Kidney capillary endothelial cell (primary cell): ENCODE measurements at places on chromosomes 5 and 9.

DNA sequence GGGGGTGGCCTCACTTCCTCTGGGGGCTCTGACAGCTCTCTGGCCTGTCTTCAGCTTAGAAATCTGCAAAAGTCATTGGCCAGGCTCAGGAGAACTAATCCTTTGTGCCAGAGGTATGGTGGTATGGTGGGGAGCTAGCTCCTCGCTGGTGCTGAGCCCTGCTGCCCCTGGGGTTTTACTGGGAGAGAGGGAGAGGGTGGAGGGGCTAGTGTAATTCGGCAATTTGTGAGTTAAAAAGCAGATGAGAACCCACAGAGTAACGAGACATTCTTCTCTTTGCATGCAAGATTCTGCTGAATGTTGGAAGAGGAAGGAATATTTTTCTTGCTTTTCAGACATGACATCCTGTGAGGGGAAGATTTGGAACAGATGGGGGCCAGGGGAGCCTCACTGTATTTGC lies 65.5 kb upstream of the SPRY4 start:
- no peak for DNase-seq

GRCh38 chr5:151463137-151464029 lies 16.0 kb downstream of the SLC36A1 start:
- no peak for DNase-seq

- DNase-seq = no peak
These were observed 84.2 kb downstream of the SGCD start for GRCh38 chr5:156411185-156411613.

DNA sequence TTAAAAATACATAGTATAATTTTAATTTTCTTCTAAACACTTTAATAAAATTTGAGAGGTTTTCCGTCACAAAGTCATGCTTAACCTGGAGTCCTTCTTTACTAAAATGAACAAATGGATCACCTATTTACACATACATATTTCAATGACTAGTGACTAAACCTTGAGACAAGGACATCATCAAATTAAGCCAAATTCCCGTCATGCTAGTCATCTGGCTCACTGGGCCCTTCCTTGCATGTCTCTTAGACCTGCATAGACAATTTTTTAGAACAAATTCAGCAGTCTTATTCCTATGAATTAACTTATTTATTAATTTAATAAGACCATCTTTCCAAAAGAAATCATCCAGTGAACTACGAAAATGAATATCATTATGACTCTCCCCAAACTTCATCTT lies 26.6 kb downstream of the ERAP2 start:
- no peak for DNase-seq

- no peak for DNase-seq
These were observed 458.4 kb upstream of the C9orf72 start for GRCh38 chr9:28031521-28032267.

- DNase-seq = no peak
These were observed 18.4 kb downstream of the PTGS1 start for GRCh38 chr9:122389195-122389594.

GRCh38 chr9:96619491-96620180 lies at the start of gene CDC14B:
Gene CDC14B (minus strand): TSS chr9:96619843. CDS start chr9:96619378, 465 bp downstream.
- peak; percentile 62 for DNase-seq

- no peak for DNase-seq
These were observed 911 bp upstream of the PIK3R1 start for GRCh38 chr5:68214482-68215207.

- no peak for DNase-seq
These were observed 2.5 kb downstream of the SREK1IP1 start for GRCh38 chr5:64765804-64766504.

GRCh38 chr5:18213666-18214065 lies 579.4 kb downstream of the TAF11L14 start:
- no peak for DNase-seq

DNA sequence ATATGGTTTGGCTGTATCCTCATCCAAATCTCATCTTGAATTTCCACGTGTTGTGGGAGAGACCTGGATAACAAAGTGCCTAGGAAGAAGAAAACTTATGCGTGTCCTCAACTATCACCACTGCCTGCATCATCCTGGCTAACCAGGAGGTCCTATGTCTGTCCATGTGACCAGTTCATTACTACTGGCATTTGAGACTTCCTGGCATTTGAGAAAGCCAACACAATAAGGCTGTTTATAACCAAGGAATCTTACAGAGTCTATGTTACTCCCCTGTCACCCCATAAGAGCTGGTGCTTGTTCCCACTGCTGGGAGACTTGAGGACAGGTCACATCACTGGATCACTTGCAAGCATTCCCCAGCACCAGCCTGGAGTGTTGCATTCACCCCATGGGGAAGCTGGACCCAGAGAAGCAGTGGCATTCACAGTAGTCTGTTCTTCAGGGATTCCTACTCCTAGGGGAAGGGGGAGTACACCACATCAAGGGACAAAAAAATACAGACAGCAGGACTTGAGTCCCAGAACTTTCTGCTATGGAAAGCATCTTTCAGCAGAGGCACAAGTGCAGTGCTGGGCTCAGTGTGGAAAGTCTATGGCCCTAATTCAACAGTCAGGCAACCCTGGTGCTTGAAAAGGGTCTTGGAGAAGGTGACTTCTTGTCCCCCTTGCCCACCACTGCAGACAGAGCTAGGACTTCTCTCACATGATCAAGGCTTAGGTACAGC lies 717.1 kb downstream of the SEMA5A start:
- DNase-seq = no peak

DNA sequence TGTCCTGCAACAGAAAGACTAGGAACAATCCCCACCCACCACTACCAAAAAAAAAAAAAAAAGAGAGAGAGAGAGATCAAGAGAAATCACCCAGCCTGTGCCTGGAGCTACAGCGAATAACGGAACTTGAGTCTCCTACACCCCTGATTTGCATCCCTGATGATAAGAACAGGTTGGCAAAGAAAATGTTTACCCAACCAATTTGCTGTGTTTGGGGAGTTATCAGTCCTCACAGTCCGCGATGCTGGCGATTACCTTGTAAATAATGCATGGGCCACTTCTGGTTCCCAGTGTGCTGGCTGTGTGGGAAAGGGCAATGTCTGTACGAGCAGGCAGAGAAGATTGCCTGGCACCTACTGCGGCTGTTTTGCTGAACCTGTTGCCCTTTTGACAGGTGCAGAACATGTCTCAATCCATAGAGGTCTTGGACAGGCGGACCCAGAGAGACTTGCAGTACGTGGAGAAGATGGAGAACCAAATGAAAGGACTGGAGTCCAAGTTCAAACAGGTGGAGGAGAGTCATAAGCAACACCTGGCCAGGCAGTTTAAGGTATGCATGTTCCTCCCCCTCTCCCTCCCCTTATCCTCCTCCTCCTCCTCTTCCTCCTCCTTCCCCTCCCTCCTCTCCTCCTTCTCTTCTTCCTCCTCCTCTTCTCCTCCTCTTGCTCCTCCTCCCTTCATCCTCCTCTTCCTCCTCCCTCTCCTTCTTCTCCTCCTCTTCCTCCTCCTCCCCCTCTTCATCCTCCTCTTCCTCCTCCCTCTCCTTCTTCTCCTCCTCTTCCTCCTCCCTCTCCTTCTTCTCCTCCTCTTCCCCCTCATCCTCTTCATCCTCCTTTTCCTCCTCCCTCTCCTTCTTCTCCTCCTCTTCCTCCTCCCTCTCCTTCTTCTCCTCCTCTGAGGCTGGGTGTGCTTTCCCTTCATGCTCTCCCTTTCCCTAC lies 8.3 kb downstream of the OLFM1 start:
- DNase-seq = no peak

- DNase-seq = peak; percentile 71
These were observed 660.8 kb downstream of the TLE1 start for GRCh38 chr9:81028504-81028903.

GRCh38 chr5:3237276-3237868 lies 358.3 kb upstream of the IRX1 start:
- no peak for DNase-seq

GRCh38 chr9:38384990-38385848 lies 7.3 kb upstream of the ALDH1B1 start:
- DNase-seq = no peak

DNA sequence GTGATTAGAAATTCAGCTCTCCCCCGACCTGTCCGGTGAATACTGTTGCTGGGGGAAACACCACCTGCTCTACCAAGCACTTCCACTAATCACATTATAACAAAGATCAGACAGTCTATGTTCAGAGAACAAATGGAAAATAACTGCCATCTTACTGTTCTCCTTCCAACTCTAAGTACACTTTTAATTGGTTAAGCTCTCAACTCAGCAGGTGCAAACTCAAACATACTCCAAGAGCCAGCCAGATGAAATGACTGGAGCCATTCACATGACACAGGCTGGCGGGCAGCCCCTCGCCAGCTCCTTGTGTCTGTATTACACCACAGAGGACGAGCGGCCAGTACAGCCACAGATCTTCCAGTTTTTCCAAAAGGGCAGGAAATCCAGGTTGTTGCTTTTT lies 16.1 kb downstream of the LIFR start:
- no peak for DNase-seq

DNA sequence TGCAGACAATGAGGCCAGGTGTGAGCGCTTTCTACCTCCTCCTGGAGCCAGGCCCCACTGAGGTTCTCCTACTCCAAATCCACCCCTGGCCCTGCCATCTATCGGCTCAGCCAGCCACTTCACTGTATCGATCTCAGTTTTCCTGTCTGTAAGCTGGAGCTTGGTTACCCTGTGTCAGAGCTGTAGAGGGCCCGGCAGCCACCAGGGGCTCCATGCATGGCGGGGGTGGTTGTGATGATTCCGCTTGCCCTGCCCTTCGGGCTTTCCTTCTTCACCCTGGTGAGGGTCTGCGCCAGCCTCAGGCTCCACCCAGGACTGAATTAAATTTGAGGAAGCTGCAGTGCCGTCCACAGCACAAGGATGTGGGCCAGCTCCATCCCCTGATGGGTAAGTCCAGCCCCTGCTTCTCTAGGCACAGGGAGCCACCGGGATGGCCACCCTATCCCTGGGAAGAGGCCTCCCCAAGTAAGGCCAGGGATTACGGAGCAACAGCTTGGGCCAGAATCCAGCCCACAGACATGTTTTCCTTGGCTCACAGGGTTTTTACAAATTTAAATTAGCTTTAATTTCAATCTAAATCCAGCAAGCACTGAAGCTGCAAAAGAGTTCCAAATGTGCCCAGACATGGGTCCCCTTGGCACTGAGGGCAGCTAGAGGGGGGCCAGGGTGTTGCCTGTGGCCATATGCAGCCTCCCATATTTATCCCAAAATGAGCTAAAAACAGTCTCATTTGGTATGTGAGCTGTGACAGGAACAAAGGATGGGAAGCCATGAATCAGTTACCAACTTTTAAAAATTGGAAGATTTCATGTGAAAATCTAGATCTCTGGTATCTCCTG lies 89.1 kb upstream of the FBXW11 start:
- no peak for DNase-seq

- DNase-seq = no peak
These were observed 442.7 kb upstream of the CD180 start for GRCh38 chr5:67639313-67639712.

GRCh38 chr5:138875946-138876345 lies 811 bp upstream of the LRRTM2 start:
- no peak for DNase-seq

GRCh38 chr5:142915813-142916424 lies 145.7 kb downstream of the ARHGAP26 start:
- no peak for DNase-seq

- no peak for DNase-seq
These were observed 13.9 kb upstream of the KIF12 start for GRCh38 chr9:114112778-114113584.

DNA sequence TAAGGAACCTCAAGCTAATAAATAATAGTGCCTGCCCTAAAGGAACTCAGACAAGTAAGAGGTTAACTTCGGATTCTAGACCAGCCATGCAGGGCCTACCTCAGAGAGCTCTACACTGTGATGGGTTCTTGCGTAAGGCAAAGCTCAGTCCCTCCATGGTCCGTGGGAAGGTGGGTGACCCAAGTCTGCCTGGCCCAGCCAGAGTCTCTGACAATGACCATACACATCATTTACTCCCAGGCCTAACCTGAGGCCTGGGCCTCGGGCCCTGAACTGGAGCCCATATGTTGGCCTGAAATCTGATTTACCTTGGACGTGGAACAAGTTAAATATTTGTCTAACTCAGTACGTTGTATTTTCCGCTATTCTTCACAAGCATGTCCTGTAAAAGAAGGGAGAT lies 55.1 kb downstream of the TMEM174 start:
- no peak for DNase-seq

DNA sequence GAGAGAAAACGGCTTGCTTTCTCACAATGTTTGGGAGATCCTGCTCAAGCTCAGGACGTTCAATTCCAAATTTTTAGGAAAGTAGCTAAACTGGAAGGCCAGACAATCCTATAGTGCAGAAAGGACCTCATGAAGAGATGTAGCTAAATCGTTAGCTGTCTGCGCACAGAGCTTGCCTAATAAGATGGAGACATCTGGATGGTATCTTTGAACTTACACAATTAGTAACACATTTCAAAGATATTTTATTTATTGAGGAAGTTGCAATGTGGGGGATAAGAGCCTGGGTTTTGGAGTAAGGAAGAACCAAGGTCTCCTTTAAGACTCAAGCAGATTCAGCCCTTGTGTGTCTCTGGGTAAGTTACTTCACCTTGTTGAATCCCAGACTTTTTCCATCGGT lies 28.6 kb upstream of the RAB14 start:
- no peak for DNase-seq

DNA sequence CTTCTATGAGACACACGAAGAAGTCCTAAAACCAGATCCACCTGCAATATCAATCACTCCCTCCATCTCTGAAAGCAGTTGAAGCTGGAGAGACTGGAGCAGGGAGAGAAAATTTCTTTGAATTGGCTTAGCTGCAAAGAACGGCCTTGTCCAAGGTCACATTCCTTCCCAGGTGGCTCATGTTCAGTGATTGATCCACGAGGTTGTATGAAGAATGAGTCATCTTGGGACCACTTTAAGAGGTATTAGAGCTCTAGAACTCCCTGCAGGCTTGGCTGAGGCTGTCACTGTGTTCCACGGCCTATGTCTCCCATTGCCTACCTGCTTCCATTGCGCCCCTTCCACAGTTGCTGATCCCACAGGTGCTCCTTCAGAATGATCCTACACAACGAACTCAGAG lies 68.2 kb downstream of the HMHB1 start:
- DNase-seq = no peak

GRCh38 chr9:4987961-4988421 lies 2.9 kb downstream of the JAK2 start:
- DNase-seq = peak; percentile 67

- no peak for DNase-seq
These were observed 3.6 kb downstream of the MARVELD2 start for GRCh38 chr5:69418554-69418953.

GRCh38 chr9:130222833-130223232 lies 42.7 kb upstream of the HMCN2 start:
- no peak for DNase-seq
